PC-9 (cell line): ENCODE measurements at places on chromosomes 2 and 18. TPM values are rescaled to one million over a fixed set of nuclear protein-coding genes. Genes with fewer than 3 reads are reported as not detected.

The TRIM43 gene
- total RNA-seq: not detected in 2 replicates

The CSRNP3 gene
- 0.41 and 0.85 TPM in 2 replicates for total RNA-seq

The TXNDC2 gene
- total RNA-seq: 0.11 TPM in 1 of 2 replicates, not detected in the other

The TMEM247 gene
- total RNA-seq: not detected in 2 replicates

The LAMA1 gene
- not detected in 2 replicates for total RNA-seq

The MAP3K19 gene
- not detected in 2 replicates for total RNA-seq

The REG3G gene
- not detected in 2 replicates for total RNA-seq
